ENCODE measurements at places on chromosomes 5 and 9. TPM values are rescaled to one million over a fixed set of nuclear protein-coding genes. Genes with fewer than 3 reads are reported as not detected.

The TOR4A gene
- 2.0 TPM for total RNA-seq

The NEUROG1 gene
- 0.14 TPM for total RNA-seq

- no peak for DNase-seq
These were observed 35.2 kb downstream of the SLC9A3 start for GRCh38 chr5:488744-489688.

The C6 gene
- 0.28 TPM for total RNA-seq

- peak; percentile 16 for DNase-seq
These were observed 19.5 kb upstream of the GOLPH3 start for GRCh38 chr5:32193591-32193990.

DNA sequence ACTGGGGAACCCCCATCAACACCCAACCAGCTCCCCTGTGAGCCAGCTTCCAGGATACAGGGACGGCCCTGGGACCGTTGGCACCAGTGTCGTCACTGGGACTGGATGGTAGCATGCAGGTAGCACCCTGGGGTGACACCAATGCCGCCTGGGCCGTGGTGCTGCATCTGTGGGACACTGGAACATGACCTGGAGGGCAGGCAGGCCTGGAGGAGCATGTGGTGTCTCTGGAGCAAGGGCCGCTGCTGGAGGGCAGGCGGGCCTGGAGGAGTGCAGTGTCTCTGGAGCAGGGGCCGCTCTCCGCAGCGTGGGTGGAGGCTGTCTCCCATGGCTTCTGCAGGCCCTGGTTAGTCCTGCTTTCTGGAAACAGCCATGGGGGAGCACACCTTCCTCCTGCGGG is 13.1 kb downstream of the LPCAT1 start:
- DNase-seq: no peak

The SOX30 gene
- 0.24 TPM for total RNA-seq

The SPINK6 gene
- total RNA-seq: 1.2 TPM
